NCI-H1436 treated with DMSO at 0.1 percent for 48 hours (cell line): ENCODE measurements at places on chromosomes 1 and 21.

- DNase-seq, result no peak
These were observed 265.2 kb downstream of the BRINP3 start for GRCh38 chr1:190212450-190212849.

- DNase-seq, result no peak
These were observed 28.9 kb downstream of the S100A6 start for GRCh38 chr1:153506831-153507413.

DNA sequence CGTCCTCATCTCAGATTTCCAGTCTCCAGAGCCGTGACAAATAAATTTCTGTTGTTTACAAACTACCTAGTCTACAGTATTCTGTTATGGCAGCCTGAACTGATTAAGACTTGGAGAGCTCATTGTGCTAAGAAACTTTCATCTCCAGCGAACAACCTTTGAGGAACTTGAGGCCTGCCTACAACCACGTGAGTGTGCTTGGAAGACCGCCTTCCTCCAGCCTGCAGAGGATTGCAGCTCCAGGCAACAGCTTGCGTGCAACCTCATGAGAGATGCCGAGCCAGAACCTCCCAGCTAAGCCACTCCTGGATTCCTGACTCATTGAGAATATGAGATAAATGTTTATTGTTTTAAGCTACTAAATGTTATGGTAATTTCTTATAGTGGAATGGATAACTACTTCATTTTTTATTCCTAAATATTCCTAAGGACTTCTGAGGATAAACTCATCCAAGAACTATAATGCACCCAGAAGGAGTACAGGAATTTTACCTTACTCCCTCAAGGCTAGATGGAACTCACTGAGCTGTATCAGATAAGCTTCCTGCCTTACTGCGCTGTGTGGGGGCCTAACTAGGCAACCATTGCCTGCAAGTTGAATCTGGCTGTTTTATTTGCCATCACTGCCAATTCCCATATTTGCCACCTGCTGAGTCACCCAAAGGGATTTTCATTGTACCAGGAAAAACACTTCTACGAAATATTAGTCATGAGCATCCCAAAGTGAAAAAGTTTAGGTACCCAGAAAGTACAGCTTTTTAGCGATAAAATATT, 17.6 kb downstream of the FAM177B start:
- DNase-seq, result no peak

DNA sequence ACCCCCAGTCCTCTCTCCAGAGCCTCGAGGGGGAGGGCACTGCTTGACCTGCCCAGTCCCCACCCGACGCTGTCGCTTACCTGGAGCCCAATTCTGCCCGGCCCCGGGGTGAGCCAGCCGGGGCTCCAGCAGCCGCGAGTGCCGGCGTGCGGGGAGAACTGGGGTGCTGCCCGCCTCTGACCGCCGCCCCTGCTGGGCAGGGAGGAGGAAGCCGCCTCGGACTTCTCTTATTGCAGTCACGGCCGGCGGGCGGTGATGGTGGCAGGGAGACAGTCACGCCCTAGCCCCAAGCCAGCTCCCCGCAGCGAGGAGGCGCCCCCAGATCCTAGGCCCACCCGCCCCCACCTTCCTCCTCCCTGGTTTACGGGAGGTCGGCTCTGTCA, at the start of gene FGR:
FGR (minus strand) TSS at position 201 of the 383 bp plus-strand sequence. CDS start 11,269 bp downstream, outside the sequence.
- no peak for DNase-seq

GRCh38 chr1:51170342-51170741, 65.7 kb upstream of the RNF11 start:
- DNase-seq, result no peak

DNA sequence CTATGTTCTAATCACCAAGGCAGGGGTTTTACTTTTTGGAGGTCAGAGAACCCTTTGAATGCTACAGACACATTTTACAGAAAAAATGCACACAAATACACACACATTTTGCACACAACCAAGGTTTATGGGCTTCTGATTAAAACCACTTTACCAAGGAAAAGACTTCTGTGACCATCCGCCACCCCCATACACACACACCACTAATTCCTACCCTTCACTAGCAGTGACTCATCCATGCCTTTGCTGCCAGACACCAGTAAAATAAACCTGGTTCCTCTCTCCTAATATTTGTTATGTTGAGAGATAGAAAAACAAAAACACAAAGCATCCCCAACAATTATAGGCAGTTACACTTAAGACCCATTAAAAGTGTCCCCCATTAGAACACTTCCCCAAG, 12.9 kb downstream of the PIGM start:
- no peak for DNase-seq

DNA sequence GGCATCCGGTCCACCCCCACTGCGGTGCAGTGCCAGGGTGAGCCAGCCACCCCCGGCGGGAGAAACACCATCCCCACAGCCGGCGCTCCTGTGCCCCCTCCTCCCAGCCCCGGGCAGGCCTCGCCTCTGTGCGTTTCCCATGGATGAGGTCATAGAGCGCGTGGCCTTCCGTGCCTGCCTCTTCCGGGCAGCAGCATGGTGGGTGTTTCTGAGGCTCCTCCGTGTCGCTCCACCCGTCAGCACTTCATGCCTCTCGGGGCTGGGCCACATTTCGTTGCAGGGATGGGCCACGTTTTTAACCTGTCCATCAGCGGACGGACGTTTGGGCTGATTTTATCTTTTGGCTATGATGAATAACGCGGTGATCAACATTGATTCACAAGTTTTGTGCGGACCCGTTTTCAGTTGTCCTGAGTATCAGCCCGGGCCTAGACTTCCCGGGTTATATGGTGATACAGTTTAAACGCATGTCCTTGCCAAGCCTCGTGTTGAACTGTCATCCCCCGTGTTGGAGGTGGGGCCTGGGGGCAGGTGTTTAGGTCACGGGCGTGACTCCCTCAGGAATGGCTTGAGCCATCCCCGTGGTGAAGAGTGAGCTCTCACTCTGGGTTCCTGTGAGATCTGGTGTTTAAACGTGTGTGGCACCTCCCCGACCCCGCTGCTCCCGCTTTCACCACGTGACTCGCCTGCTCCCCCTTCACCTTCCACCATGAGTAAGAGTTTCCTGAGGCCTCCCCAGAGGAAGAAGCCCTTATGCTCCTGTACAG, 64.8 kb downstream of the SLX9 start:
- DNase-seq, result no peak

DNA sequence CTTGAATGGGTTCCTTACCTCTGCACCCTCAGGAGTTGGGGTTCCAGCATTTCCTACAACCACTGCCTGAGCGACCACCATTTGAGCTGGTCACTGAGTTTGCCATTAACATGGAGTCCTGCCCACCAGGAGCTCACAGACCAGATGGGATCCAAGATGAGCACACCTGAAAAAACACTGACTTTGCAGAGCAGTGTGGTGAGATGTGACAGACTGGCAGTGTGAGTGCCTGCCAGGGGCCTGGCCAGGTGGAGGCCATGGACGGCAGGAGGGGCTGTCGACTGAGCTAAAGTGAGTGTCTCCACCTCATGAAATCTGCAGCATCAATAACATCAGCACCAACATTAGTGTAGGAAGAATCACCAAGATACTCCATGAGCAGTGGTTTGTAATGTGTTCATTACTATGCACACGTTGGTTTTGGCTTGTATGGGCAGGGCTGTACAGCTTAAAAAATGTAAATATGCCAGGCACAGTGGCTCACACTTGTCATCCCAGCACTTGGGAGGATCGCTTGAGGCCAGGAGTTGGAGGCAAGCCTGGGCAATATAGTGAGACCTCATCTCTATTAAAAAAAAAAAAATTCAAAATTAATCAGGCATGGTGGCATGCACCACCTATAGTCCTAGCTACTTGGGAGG, 12.2 kb upstream of the MIXL1 start:
- DNase-seq, result no peak

DNA sequence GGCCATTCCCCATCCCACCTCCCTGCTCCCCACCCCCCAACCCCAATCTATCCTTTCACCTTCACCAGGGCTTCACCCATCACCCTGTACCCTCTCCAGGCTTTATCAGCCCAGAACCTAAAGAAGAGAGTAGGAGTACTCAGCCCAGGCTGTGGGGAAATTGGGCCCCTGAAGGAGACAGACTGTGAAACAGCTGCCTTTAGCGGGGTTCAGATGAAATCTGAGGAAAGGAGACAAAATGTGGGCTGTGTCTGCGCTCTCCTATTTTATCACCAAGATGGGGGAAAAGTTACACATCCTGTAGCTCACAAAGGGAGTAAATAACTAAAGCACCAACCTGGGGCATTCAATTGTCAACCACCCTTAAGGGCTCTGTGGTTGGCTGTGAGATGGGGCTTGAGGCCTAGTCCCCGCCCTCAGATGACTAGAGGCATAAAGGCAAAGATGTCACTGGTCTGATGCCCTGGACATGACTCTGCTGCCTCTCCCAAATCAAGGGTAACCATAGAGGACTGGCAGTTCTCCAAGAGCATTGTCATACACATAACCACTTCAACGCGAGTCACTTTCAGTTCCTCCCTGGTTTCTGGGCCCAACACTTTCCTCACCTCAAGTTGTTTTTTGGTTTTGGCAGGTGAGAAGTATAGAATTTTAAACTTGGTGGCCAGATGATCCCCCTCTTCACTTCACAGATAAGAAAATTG, 30.0 kb downstream of the SLC27A3 start:
- DNase-seq, result no peak

GRCh38 chr1:169511316-169512005, 25.7 kb upstream of the SLC19A2 start:
- no peak for DNase-seq

- DNase-seq, result no peak
These were observed 646.3 kb downstream of the KIF26B start for GRCh38 chr1:245800901-245801605.

DNA sequence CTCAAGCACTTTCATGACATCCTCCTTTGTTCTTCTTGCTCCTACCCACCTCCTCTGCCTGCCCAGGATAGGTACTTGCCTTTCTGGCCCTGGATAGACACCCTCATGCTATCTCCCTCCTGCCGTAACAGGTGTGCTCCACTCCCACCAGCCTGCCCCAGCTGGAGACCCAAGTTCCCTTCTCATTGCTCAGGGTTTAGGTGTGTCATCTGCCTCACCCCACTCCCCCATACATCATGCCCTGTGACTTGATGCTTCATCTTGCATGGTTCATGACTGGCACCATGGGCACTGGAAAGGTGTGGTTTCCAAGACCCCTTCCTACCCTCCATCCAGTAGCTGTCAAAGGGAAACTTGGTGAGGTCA, 5.9 kb downstream of the RHEX start:
- DNase-seq, result no peak

- DNase-seq, result no peak
These were observed 30.7 kb downstream of the PPP2R5A start for GRCh38 chr1:212315907-212316306.

- DNase-seq, result no peak
These were observed 149.7 kb downstream of the TGFBR3 start for GRCh38 chr1:91736146-91736714.

DNA sequence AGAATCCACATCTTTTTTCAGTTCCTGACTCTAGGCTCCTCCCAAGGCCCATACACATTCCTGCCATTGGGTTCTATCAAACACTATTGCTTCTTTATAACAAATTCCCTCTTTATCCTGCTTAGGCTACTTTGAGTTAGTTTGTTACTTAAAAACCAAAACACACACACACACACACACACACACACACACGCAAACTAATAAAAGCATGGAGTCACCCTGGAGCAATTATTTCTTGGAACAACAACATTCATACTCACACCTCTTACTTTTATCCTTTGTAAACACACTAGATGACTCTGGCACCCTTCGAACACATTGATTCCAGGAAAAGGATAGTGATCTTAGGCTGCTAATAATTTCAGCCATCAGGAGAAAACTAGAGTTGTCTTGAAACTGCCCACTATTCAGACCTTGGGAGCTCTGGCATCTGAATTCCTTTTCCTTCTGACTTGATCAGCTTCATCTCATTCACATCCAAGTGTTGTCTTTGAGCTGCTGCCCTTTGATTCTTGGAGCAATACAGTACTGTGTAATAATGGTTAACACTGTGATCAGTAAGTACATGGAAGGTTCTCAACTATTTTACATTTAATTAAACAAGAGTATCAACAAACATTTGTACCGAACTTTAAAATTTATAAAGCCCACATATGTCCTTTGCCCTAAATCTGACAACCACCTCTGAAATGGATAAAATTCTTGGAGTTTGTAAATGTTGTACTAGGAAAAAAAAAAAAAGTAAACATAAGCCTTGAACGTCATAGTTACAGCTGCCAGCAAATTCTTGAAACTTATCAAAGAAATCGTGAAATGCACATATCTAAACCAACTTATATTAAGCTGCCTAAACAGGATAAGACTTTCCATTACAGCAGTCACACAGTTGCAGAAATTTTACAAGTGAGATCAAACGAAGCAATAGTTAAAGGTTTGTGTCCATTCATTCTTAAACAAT, 2.8 kb upstream of the SEC22B start:
- no peak for DNase-seq

- no peak for DNase-seq
These were observed 33.7 kb downstream of the WNT9A start for GRCh38 chr1:227913764-227914721.

DNA sequence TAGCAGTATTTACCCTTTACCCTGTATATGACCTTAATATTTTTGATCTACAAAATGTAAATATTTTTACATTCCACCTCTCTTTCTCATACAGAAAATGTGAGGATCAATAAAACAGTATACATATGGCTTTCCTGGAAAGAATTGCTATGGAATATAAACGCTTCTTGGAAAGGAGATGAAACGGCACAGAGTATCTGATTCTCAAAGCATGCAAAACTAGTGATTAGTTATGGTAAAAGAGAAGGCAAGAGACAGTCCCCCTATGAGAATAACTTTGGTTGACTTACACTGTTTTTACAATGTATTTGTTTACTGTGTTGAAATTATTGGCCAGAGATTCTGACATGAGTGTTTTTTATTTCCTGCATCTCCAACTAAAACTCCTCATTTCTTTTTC, 204.6 kb upstream of the C21orf91 start:
- no peak for DNase-seq

- DNase-seq, result no peak
These were observed 48.2 kb downstream of the SPSB1 start for GRCh38 chr1:9340864-9341263.

DNA sequence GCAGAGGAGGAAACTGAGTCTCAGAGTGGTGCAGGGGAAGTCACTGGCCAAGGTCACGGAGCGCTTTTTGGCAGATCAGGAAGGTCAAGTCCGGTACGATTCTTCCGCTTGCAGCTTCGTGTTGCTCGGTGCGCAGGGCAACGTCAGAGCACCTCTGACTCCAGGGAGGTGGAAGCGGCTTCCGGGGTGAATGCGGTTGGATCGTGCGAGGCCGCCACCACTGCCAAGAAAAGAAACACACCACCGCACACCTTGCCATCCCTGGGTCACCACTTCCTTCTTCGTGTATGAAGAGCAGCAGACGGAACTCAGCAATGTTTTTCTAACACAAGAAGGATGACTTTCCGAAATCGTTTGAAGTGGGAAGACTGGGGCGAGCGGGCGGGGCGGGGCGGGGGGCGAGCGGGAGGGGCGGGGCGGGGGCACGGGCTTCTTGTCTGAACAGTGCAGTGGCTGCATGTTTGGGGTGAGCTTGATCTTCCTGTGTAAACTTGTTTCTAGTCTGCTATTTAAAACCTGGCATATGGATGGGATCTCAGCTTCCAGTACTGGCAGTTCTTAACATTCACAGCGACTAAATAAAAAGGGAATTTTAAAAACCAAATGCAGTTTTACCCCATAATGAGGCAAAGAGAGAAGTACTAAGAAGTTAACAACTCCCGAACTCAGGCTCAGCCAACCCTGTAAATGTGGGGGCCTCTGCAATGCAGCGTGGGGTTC, 300.0 kb downstream of the RRAGC start:
- DNase-seq, result no peak
